ENCODE measurements at places on chromosomes 11 and 22.

- DNase-seq = no peak
- H3K27me3 ChIP-seq = peaks cover 30% of the 10 kb centered on the region
- peaks cover 5% of the 10 kb centered on the region for H3K36me3 ChIP-seq
- no peaks in the 10 kb centered on the region for H3K4me1 ChIP-seq
Observed at GRCh38 chr11:13150487-13150886, 127.1 kb upstream of the BMAL1 start.

DNA sequence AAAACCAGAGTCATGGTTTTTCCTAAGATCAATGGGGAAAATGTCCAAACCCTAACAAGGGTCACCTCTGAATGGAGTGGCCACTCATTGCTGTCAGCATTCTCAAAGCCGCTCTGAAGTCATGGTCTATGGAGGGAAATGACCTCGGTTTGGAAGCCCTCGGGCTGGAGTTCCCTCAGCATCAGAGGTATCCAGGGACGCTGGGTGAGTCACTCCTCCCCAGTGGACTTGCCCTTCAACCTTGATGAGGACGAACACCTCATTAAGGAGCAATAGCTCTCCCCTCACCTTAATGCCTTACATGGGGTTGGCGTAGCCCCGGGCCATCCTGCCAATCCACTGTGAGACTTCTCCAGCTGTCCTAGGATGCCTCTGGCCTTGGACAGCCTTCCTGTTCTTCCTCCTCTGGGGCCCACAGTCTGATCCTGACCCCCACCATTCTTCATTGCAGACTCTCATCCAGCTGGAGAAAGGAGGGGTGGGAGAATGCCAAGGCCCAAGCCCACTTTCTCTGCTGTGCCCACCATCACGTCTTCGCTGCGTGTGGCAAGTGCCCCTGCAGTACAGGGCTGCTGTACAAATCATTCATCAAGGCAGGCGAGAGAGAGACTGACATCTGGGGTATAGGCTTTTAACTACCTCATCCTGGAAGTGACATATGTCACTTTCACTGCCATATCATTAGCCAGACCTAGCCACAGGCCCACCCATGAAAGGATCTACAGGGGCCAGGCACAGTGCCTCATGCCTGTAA, 25.4 kb upstream of the MYH9 start:
- H3K4me3 ChIP-seq = no peak overlapping the region
- no peaks in the 10 kb centered on the region for H3K27me3 ChIP-seq
- H3K27ac ChIP-seq = no peak overlapping the region
- no peaks in the 10 kb centered on the region for H3K36me3 ChIP-seq
- no peak for DNase-seq
- peaks cover 41% of the 10 kb centered on the region for H3K4me1 ChIP-seq

DNA sequence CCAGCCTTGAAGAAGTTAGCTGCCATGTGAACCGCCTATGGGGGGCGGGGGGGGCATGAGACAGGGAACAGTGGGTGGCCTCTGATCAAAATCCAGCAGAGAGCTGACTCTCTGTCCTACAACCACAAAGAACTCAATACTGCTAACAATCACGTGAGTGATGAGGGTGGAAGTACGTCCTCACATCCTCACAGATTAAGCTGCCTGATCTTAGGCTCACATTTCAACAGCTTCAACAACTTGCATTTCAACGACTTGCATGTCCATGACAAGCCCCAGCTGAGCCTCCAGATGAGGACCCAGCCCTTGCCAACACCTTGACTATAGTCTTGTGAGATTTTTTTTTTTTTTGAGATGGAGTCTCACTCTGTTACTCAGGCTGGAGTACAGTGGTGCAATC, 51.6 kb downstream of the CLMP start:
- H3K4me3 ChIP-seq = no peak overlapping the region
- no peak overlapping the region for H3K27ac ChIP-seq
- no peaks in the 10 kb centered on the region for H3K36me3 ChIP-seq
- H3K27me3 ChIP-seq = peaks cover 4% of the 10 kb centered on the region
- DNase-seq = no peak

GRCh38 chr11:134584706-134585445, 172.8 kb upstream of the B3GAT1 start:
- peaks cover 42% of the 10 kb centered on the region for H3K27me3 ChIP-seq
- no peak overlapping the region for H3K27ac ChIP-seq
- peaks cover 25% of the 10 kb centered on the region for H3K4me1 ChIP-seq
- no peak overlapping the region for H3K4me3 ChIP-seq

GRCh38 chr22:46586123-46586519, 34.1 kb upstream of the GRAMD4 start:
- H3K27ac ChIP-seq = no peak overlapping the region
- H3K36me3 ChIP-seq = no peaks in the 10 kb centered on the region

- no peaks in the 10 kb centered on the region for H3K27me3 ChIP-seq
- no peak for DNase-seq
- no peak overlapping the region for H3K4me3 ChIP-seq
- no peak overlapping the region for H3K27ac ChIP-seq
- H3K36me3 ChIP-seq = peaks cover 9% of the 10 kb centered on the region
Observed at GRCh38 chr11:95908826-95909225, 15.1 kb downstream of the MTMR2 start.

DNA sequence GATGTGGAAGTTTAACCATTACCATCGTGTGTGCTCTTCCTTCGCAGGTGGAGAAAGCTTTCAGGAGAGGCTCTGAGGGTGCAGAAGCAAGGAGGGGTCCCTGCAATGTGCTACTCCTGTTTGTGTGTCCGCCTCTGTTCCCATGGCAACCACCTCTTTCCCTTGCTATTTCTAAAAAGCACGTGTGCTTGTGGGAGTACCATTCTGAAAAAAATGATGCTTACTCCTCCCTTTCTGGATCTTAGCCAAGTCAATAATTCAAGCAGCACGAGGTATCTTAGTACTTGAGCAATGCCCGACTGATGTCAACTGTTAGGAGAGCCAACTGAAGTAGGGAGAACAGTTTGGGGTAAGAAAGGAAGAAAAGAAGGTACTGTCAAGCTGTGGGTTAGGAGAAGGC, 628.7 kb downstream of the NTM start:
- no peaks in the 10 kb centered on the region for H3K27me3 ChIP-seq
- no peaks in the 10 kb centered on the region for H3K4me1 ChIP-seq
- no peak overlapping the region for H3K4me3 ChIP-seq
- no peak for DNase-seq
- no peaks in the 10 kb centered on the region for H3K36me3 ChIP-seq

GRCh38 chr11:76495019-76495418, 50.2 kb downstream of the EMSY start:
- peaks cover 10% of the 10 kb centered on the region for H3K4me1 ChIP-seq
- peaks cover 25% of the 10 kb centered on the region for H3K36me3 ChIP-seq
- peak overlapping the region; percentile 11 for H3K27ac ChIP-seq
- no peak overlapping the region for H3K4me3 ChIP-seq
- H3K27me3 ChIP-seq = no peaks in the 10 kb centered on the region

DNA sequence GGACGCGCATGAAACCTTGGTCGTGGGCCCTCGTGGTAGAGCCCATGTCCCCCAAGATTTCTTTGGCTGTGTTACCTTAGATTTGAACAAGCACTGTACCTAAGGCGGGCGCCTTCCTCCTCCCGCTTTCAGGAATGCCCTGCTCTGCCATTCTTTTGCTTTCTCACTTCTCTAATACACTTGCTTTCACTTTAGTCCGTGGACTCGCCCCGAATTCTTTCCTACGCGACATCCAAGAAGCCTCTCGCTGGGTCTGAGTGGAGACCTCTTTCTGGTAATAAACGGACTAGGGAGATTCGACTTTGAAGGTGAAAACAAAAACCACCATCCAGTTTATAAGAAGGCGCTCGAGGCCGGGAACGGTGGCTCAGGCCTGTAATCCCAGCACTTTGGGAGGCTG, 1.2 kb upstream of the NUP50 start:
- peak; percentile 41 for DNase-seq
- H3K36me3 ChIP-seq = peaks cover 34% of the 10 kb centered on the region

- DNase-seq = no peak
- H3K27ac ChIP-seq = no peak overlapping the region
- no peaks in the 10 kb centered on the region for H3K36me3 ChIP-seq
- H3K4me3 ChIP-seq = no peak overlapping the region
Observed at GRCh38 chr11:87355596-87355995, 317.9 kb downstream of the TMEM135 start.

Data from activated CD8-positive, alpha-beta memory T cell treated with anti-CD3 and anti-CD28 coated beads, Interleukin-2, amount 10 ng/mL, durations not matched to agents 7 days and 5 days (primary cell).